Myocyte (in vitro differentiated cells): ENCODE measurements at places on chromosomes 3 and 15. TPM values are rescaled to one million over a fixed set of nuclear protein-coding genes. Genes with fewer than 3 reads are reported as not detected.

DNA sequence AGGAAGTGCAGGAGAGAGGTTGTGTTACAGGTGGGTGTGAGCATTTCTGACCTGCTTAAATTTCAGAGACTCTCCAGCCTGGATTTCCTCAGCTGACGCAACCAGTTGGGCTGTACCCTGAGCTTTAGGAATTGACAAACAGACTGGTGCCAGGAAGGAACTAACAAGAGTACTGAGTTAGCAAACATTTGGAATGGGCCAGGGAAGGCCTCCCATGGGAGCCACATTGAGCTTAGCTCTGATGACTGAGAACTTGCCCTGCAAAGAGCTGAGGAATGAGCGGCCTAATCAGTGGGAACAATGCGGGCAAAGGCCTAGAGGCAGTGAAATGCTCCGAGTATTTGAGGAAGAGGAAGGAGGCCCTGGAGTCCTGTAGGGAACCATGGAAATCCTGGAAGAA, 254.2 kb downstream of the FEZF2 start:
- no peak for DNase-seq

- DNase-seq: no peak
These were observed 59.4 kb upstream of the EPHB3 start for GRCh38 chr3:184502123-184502667.

Gene WDR73
- total RNA-seq: 18.9 and 24.5 TPM in 2 replicates

DNA sequence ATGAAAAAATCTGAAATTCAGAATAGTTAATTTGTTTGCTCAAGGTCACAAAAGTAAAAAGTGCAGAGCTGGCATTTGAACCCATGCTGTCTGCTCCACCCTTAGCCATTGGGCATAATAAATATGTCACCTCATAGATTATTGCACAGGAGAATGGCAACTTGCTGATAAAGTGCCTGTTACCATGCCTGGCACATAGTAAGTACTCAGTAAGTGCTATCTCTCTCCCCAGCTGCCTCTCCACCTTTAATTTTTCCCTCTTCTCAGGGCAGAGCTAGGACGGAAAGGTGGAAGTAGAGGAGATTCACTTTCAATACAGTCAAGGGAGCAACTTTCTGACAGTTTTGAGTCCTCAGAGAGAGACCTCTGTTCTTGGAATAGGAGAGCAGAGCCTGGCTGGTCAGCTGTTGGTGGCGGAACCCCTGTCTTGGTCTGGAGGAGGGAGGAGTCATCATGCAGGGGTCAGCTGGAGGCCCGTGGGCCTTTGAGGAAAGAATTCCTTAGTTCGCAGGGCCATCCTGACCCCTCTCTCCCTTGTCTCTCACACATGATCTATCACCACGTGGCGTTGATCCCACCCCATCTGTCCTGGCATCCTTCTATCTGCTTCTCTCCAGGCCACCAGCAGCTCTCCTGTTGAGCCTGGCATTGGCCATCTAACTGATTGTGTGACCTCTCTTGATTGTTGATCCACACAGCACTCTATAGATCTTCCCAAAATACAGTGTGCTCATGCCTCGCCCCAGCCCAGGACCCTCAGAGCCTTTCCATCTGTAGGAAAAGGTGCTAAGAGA, 149.3 kb downstream of the RPLP1 start:
- DNase-seq: no peak

GRCh38 chr3:30667280-30667651, 60.9 kb downstream of the TGFBR2 start:
- DNase-seq: peak; percentile 62

GRCh38 chr3:195246581-195246995, 24.4 kb downstream of the XXYLT1 start:
- peak; percentile 61 for DNase-seq

Gene ACSBG1
- total RNA-seq: 2.9 and 5.2 TPM in 2 replicates

Gene GOLGA6B
- total RNA-seq: 0.21 TPM in 1 of 2 replicates, not detected in the other

DNA sequence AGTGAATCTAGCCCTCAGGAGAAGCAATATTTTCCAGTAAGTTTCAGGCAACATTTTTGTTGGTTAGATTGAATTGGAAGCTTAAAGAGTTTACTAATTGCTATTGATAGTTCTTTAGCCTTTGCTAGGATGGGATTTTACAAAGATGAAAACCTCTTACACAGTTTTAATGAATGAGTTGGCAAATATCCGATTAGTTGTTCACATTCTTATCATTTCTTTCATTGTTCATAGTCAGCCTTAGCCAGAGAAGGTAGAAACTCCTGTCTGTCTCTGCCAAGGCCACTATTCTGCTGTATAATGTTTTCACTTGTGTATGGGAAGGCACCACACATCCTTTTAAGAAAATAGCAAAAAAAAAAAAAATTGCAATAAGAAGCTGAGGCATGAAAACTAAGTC, 222.0 kb upstream of the MANF start:
- DNase-seq: no peak

Gene TMPRSS7
- not detected in 2 replicates for total RNA-seq

- DNase-seq: no peak
These were observed 224.0 kb downstream of the DPH6 start for GRCh38 chr15:35321926-35322325.

- peak; percentile 85 for DNase-seq
These were observed 16.3 kb upstream of the JMJD7 start for GRCh38 chr15:41811432-41812195.

Gene RTP3
- total RNA-seq: not detected in 2 replicates
